Natural killer cell treated with Interleukin-12 subunit alpha and Interleukin-12 subunit beta and Interleukin-15 and Interleukin-18, amount 100 ng/mL, for 72 hours (primary cell): ENCODE measurements at places on chromosomes 6 and 20.

GRCh38 chr6:104418839-104419238 lies 440.9 kb downstream of the HACE1 start:
- no peak for DNase-seq

GRCh38 chr6:22980446-22980845 lies 411.1 kb downstream of the HDGFL1 start:
- DNase-seq: no peak

DNA sequence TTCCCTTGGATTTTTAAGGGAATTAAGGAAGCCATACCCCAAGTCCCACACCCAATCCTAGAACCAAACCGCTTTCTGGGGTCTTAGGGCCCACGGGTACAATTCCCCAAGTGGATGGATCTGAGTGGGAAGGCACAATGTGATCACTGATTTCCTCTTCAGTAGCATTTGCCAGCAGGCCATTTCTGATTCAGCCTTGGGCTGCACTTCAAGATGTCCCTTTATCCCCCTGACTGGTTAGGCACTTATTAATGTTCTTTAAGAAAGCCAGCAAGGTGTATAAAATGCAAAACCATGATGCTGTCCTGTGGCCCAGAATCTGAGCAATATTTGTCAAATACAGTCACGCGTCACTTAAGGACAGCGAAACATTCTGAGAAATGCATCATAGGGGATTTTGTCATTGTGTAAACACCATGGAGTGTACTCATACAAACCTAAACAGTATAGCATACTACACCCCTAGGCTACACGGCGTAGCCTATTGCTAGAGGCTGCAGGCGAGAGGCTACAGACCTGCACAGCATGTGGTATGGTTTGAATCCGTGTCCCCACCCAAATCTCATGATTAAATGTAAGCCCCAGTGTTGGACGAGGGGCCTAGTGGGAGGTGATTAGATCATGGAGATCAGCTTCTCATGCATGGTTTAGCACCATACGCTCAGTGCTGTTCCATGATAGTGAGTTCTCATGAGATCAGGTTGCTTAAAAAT lies 234.2 kb downstream of the NRN1 start:
- DNase-seq: no peak

- no peak for DNase-seq
These were observed 356.0 kb downstream of the BMP2 start for GRCh38 chr20:7123457-7123856.

- no peak for DNase-seq
These were observed 58.8 kb downstream of the MKKS start for GRCh38 chr20:10375191-10375590.

DNA sequence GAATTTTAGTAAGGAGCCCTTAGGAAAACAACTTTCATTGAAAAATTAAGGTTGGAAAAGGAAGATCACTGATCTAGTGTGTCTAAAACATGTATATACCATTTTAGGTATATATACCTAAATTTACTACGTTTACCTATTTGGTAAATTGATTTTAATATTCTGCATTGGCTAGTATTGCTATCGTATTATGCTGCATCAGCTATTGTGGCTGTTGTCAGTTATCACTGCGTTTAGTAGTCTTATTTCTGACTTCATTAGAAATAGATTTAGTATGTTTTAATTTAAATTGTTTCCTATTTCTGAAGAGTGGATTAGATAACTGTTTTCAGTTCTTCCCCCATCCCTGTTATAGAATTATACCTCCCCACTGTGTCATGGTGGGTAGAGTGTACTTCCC lies 101.7 kb upstream of the ARG1 start:
- DNase-seq: no peak

GRCh38 chr6:51565472-51565871 lies 521.9 kb downstream of the PKHD1 start:
- DNase-seq: no peak

DNA sequence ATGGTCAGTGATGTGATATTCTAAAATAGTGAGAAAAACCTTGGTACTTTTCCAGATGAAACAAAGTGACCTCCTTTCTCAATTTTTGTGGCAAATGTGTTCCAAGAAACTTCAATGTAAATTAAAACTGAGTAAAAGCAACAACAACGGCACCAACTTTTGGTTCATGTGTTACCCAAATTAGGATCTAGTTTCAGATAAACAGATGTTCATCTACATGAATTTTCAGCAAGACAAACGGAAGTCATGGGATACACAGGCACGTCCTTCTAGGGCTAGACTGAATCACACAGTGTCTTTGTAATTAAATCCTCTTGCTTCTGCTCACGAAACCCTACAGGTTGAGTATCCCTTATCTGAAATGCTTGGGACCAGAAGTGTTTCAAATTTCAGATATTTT lies 915.2 kb downstream of the TFAP2A start:
- no peak for DNase-seq

DNA sequence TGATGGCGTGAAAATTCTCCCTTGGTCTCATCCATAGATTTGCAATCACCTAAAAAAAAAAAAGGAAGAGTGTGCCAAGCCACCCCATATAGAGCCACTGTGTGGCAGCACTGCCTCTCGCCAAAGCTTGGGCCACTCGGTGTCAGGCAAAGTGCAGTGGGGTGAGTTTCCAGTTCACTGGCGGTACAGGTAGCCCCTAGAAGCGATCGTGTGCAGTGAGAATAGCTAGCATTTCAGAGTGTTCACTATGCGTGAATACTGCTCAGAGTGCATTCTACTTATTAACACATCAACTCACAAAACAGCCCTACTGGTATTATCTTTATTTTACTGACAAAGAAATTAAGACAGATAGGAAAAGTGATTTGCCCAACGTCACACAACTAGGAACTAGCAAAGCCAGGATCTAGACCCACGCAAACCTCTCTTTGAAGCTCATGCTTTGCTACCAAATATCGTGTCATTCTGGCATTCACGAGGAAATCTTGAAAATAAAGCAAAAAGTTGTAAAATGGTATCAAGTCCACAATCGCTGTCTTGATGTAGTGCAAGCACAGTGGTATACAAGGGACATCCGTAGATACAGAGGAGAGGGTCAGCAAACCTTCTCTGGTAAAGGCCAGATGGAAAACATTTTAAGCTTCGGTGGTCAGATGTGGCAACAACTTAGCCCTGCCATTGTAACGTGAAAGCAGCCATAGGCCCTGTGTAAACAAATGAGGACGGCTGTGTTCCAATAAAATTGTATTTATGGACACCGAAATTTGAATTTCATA lies 10.4 kb upstream of the GCNT2 start:
- no peak for DNase-seq

GRCh38 chr6:56363796-56364430 lies 116.5 kb upstream of the COL21A1 start:
- DNase-seq: no peak

- no peak for DNase-seq
These were observed 481 bp downstream of the ZNF133 start for GRCh38 chr20:18288749-18289267.

DNA sequence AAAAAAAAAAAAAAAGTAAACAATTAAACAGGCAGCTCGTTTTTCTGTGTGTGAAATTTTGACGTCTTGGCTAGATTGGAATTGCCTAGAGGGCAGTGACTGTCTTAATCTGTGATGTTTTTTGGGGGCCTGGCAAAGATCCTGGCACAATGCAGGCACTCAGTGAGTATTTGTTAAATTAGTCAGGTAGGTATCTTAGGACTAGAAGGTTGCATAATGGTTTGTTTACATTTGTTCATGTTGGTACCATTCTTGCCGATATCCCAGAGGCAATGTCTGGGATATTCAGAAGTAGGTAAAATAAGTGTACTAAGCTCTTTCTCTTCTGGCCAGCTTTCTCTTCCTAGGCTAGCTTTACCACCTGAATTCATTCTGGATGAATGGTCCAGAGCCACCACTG lies 2.5 kb downstream of the AAR2 start:
- no peak for DNase-seq

- no peak for DNase-seq
These were observed 84.0 kb upstream of the SMLR1 start for GRCh38 chr6:130743175-130743574.

DNA sequence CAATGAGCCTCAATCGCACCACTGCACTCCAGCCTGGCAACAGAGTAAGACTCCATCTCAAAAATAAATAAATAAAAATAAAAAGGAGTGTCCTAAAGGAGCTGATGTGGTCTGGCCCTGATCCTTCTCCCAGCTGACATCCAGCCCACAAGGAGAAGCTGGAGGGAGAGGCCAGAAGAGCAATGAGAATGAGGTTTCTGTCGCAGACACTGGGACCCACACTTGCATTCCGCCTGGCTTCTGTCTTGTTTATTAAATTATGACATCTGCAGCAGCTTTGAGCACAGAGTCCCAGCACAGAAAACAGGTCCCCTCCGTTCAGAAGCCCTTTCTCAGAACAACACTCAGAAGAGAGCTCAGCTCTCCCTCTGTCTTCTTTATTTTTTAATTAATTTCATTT lies 10.3 kb upstream of the E2F1 start:
- DNase-seq: no peak

- DNase-seq: no peak
These were observed 85.3 kb downstream of the MAP7 start for GRCh38 chr6:136464874-136465273.

DNA sequence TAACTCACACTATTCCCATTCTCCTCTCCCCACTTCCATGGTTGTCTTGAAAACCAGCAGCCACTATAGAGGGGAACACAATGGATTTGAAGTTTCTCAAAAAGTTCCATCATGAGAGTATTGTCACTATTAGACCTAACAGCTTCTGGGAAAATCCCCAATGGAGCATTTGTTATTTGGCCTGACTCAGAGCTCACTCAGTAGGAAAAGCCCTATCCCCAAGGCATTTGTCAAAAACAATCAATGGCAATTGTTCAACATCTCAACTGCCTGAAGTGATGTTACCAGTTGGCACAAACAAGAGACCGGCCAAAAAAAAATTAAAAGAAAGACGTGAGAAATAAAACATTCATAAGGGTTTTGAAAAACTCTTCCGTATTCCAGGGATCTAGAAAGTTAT lies 98.8 kb downstream of the MYLK4 start:
- DNase-seq: no peak

GRCh38 chr6:137227871-137228302 lies 8.7 kb upstream of the IFNGR1 start:
- DNase-seq: no peak

DNA sequence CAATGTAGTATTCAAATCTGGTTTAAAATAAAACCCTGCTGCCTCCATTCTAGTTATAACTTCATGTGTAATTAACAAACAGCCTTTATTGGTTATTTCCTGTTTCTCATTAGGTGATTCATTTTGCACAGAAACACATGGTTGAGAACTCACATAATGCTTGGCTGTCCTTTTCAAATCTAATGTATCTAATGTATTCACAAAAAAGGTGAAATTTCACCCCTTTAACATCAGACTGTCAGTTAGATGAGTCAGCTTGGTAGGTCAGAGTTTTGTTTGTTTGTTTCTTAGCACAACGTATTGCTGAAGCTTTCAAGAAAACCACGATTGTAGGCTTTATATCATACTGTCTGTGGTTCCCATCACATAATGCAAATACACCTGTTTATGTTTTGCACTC lies 78.7 kb upstream of the TMEM30A start:
- DNase-seq: no peak
